Bronchus fibroblast of lung (primary cell): ENCODE measurements at places on chromosomes 1 and 21. TPM values are rescaled to one million over a fixed set of nuclear protein-coding genes. Genes with fewer than 3 reads are reported as not detected.

C1QC gene
- not detected in 2 replicates for total RNA-seq

KCNT2 gene
- total RNA-seq = 1.3 and 1.6 TPM in 2 replicates

TNFRSF25 gene
- 4.4 and 5.2 TPM in 2 replicates for total RNA-seq

OR10J5 gene
- total RNA-seq = not detected in 2 replicates

ZNF648 gene
- under 0.01 TPM in 1 of 2 replicates, not detected in the other for total RNA-seq

TESK2 gene
- total RNA-seq = 1.3 and 3.6 TPM in 2 replicates

FAM72A gene
- total RNA-seq = 6.7 and 10.3 TPM in 2 replicates

HDGF gene
- 193 and 222 TPM in 2 replicates for total RNA-seq

OR2W3 gene
- total RNA-seq = not detected in 2 replicates

HSPA6 gene
- total RNA-seq = under 0.01 TPM in 1 of 2 replicates, not detected in the other

OSCP1 gene
- total RNA-seq = 9.8 and 10.1 TPM in 2 replicates

ACBD3 gene
- total RNA-seq = 37.0 and 40.7 TPM in 2 replicates

FMO3 gene
- 0.67 and 0.74 TPM in 2 replicates for total RNA-seq

KLF17 gene
- total RNA-seq = under 0.01 TPM in 2 replicates

SLC22A15 gene
- total RNA-seq = 0.30 and 0.34 TPM in 2 replicates

SNX7 gene
- 18.4 and 22.7 TPM in 2 replicates for total RNA-seq

SPRR5 gene
- not detected in 2 replicates for total RNA-seq

PPIAL4G gene
- total RNA-seq = not detected in 2 replicates

CTSS gene
- 0.15 and 0.17 TPM in 2 replicates for total RNA-seq

PPM1J gene
- total RNA-seq = 1.5 and 2.5 TPM in 2 replicates

LRRC53 gene
- not detected in 2 replicates for total RNA-seq

HES5 gene
- total RNA-seq = not detected in 2 replicates

BARHL2 gene
- not detected in 2 replicates for total RNA-seq

CFHR4 gene
- total RNA-seq = not detected in 2 replicates

LYPD8 gene
- total RNA-seq = not detected in 2 replicates

GPR37L1 gene
- not detected in 2 replicates for total RNA-seq

SYNJ1 gene
- 1.7 and 3.0 TPM in 2 replicates for total RNA-seq

FYB2 gene
- not detected in 2 replicates for total RNA-seq

SH3D21 gene
- 1.3 and 1.8 TPM in 2 replicates for total RNA-seq

TNFRSF4 gene
- 0.17 and 0.30 TPM in 2 replicates for total RNA-seq

RO60 gene
- total RNA-seq = 48.9 and 50.9 TPM in 2 replicates

POGK gene
- total RNA-seq = 14.0 and 17.3 TPM in 2 replicates

TNFRSF9 gene
- total RNA-seq = 0.15 and 0.34 TPM in 2 replicates

RUNX3 gene
- total RNA-seq = 2.1 and 4.7 TPM in 2 replicates

TBX19 gene
- 0.34 and 0.59 TPM in 2 replicates for total RNA-seq

SMIM1 gene
- 5.6 and 10.9 TPM in 2 replicates for total RNA-seq

ERICH3 gene
- not detected in 2 replicates for total RNA-seq

ATP6V1G3 gene
- total RNA-seq = not detected in 2 replicates

S100A2 gene
- total RNA-seq = 4.5 and 10.8 TPM in 2 replicates

RIPK4 gene
- under 0.01 TPM in 1 of 2 replicates, not detected in the other for total RNA-seq

GSTM5 gene
- 2.8 and 6.4 TPM in 2 replicates for total RNA-seq

TAS1R1 gene
- total RNA-seq = 0.15 and 0.17 TPM in 2 replicates

SPRR4 gene
- total RNA-seq = not detected in 2 replicates

CCDC18 gene
- total RNA-seq = 6.7 and 15.3 TPM in 2 replicates

KRTAP19-1 gene
- total RNA-seq = not detected in 2 replicates
